ENCODE measurements at places on chromosomes 2 and 18. TPM values are rescaled to one million over a fixed set of nuclear protein-coding genes. Genes with fewer than 3 reads are reported as not detected.

Gene REG1B
- total RNA-seq: not detected

DNA sequence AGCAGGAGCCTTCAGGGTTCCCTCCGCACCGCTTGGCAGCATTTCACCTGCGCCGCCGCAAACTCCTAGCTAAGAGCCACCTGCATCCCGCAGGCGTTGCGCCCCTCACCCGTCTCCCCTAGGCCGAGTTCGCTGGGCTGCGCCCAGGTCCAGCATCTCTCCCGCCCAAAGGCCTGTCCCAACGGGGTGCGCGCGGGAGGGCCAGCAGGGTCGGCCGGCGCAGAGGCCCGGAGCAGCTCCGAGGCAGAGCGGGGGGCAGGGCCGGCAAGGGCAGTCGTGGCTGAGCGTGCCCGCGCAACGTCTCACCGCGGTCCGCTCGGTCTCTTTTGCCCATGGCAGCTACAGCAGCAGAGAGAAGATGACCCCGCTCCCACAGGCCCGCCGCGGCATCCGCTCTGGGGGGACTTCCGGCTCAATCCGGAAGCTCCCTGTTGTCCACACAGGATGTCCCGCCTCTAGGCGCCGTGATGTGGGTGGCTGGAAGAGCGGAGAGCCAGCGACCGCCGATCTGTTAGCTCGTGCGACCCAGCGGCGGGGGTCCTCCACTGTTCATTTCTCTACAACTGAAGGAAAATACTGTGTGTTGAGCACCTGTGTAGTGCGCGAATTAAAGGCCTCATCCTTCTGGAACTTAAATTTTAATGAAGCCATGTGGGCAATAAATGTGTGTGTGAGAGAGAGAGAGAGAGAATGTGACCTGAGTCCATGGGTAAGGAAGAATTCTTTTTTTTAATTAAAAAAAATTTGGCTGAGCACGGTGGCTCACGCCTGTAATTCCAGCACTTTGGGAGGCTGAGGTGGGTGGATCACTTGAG lies at the start of gene ERCC3:
ERCC3 (minus strand) TSS at position 397 of the 815 bp plus-strand sequence; CDS start at position 334, 63 bp downstream.
- DNase-seq: peak; percentile 79

- no peak for DNase-seq
Measured at GRCh38 chr2:118040891-118041290, 27.0 kb upstream of the CCDC93 start.

DNA sequence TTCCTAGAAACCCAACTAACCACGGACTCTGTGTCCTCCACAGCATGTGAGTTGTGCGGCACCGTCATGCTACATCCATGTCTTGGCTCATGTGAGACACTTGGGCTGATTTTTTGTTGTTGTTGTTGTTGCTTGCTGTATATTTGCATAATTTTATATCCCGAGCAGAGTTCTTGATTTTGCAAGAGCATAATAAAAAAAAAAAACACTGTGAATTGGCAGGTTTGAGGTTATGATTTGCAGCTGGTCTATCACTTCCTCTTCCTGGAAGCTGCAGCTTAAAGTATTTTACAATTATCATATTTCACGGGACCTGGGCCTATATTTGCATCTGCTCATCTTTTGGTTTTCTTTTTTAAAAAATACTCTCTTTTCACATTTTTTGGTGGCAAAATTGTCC lies 142.3 kb upstream of the NRP2 start:
- DNase-seq: no peak

DNA sequence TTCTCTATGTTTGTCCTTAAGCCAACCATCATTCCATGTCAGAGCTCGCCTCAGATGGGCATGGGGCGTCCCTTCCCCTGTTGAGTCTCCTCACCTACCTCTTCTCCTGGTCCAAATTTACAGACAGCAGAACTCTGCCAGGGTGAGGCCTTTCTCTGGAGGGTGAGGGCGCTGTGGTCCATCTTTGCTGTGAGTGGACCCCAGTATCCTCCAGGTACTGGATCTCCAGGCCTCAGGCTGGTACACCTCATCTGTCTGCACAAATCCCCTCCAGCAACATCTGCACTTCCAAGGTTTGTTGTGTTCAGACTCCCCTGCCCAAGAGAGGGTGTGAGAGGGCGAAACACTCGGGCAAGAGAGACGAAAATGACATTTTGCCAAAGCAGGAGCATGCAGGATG lies 63.9 kb upstream of the EDAR start:
- no peak for DNase-seq

GRCh38 chr2:30649278-30649677 lies 158.0 kb downstream of the CAPN13 start:
- DNase-seq: no peak

DNA sequence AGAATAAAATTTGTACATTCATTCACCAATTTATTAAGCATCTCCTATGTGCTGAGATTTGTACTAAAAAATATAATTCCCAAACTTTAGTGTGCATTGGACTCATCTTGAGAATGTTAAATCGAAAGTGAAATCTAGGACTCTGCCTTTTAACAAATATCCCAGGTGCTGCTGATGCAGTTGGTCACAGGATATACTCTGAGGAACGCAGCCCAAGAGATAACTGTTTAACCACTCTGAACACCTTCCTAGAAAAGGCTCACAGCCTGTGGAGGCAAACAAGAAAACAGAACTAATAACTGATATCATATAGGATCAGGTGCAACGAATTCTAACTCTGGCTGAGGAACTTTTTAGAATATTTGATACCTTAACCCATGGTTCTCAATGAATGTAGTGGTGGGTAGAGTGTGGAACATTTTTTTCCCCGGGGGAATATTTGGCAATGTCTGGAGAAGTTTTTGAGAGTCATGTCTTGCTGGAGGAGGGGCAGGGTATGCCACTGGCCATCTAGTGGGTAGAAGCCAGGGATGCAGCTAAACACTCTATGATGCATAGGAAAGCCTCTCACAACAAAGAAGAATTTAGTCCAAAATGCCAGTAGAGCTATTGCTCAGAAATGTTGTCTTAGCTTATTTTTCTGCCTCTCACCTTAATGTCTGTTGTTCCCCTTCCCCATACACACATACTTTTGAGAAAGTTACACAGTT lies 96.5 kb downstream of the EHBP1 start:
- peak; percentile 39 for DNase-seq

DNA sequence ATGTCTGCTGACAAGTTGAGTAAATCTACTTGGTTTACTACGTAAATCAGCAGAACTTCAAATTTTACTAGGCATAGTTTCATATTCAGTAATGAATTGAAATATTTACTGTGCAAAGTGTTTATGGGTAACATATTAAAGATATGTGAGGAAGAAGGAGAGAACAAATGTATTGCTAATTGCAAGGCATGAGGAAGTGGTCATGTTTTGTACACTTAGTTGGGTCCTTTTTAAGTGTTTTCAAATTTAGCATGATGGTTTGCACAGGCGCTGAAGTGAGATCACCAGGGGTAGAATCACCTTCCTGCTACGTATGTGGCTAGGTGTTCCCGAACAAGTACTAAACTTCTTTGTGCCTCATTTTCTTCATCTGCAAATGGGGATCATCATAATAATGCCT lies 1534.4 kb downstream of the LRP1B start:
- no peak for DNase-seq

GRCh38 chr18:10062302-10063300 lies 148.8 kb downstream of the VAPA start:
- no peak for DNase-seq
